ENCODE measurements at places on chromosomes 16 and 17.

DNA sequence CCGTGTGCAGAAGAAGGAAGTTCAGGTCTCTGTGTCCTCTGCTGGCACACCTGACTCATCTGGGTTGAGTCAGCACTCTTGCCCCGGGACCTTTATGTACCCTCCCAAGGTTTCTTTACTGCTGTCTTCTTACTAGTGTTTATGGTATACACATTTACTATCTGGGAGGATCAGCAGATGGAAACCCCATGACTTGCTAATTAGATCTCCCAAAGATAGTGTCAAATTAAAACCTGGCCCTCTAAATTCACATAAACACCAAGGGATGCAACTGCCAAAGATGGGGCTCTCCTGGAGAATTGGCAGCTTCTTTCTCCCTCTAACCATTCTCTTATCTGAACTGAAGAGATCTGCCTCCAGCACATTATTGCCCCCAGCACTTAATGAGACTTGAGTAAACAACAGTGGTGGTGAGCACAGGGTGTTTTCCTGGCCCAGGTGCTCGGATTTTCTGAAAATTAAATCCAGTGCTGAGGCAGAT lies 718.1 kb upstream of the SOX9 start:
- DNase-seq: no peak

GRCh38 chr17:56431736-56432135 lies 161.8 kb upstream of the NOG start:
- no peak for DNase-seq

DNA sequence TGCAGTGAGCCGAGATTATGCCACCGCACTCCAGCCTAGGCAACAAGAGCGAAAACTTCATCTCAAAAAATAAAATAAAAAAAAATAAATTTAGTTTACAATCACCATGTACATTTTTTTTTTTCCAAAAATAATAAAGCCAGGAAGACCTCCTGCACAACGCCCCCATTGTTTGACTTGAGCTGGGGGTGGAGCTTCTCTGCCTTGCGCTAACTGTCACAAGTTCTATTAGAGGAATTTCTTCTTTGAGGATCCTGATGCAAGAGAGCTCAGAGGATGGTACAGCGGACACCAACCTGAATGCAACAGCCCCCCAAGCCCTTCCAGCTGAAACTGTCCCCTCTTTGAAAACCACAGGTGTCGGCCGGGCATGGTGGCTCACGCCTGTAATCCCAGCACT lies 24.9 kb upstream of the CBX4 start:
- DNase-seq: no peak

GRCh38 chr16:22962905-22963304 lies 148.9 kb downstream of the HS3ST2 start:
- DNase-seq: no peak

DNA sequence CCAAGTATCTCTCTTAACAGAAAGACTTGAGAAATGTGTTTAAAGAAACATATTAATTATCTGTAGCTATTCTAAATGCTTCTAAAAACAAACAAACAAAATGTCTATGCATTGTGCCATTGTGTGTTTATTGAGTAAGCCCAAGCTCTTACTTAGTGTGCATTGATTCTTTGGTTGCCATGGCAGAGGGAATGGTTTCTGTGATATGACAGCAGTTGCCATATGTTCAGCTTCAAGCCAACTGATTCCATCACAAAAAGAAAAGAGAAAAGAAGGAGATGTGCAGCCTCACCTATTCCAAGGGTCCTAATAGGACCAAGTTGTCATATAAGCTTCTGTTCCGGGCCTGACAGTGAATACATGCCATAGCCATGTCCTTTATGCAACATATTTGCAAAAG lies 457.5 kb downstream of the TOX3 start:
- DNase-seq: no peak

DNA sequence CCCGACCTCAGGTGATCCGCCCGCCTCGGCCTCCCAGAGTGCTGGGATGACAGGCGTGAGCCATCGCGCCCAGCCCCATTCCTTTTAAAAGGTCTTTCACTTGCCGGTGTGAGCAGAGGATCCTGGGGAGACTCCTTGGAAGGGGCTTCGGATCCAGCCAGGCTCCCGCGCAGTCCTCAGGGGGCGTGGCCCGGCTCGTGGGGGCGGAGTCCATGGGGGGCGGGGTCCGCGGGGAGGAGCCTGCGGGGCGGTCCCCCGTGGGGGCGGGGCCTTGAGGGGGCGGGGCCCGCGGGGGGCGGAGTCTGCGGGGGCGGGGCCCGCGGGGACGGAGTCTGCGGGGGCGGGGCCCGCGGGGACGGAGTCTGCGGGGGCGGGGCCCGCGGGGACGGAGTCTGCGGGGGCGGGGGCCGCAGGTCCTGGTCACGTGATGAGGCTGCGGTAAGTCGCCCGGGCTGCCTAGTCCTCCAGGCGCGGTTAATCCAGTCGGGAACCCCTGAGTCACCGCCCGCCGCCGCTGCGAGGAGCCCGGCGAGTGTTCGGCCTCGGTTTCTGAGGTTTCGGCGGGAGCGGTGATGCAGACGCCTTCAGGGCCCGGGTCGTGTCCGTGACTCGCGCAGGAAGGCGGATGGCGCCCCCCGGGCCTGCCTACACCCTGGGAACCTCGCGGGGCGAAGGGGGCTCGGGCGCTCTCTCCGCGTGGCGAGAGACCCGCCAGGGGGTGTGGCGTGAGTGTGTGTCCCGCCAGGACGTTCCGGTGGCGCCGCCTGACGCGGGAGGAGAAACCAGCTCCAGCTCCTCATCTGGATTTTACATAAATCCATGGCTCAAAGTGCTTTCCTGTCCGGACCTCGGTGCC lies 23.6 kb upstream of the ABR start:
- peak; percentile 49 for DNase-seq

DNA sequence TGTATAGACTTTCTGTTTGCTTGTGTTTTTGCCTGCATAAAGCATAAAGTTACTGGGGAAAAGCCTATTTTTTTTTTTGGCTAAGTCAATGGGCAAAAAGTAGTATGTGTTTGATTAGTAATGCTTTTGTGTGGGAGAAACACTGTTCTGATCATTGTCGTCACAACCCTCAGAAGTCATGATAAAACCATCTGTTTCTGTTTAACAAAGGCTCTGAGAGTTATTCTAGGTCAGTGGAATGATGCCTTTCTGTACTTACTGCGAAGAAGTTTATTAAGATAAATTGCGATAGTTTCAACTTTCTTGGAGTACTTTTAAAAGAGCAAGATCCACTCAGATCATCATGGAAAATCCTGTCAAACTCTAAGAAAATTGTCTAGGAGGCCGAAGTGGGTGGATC lies 80.9 kb downstream of the PRKCA start:
- no peak for DNase-seq

DNA sequence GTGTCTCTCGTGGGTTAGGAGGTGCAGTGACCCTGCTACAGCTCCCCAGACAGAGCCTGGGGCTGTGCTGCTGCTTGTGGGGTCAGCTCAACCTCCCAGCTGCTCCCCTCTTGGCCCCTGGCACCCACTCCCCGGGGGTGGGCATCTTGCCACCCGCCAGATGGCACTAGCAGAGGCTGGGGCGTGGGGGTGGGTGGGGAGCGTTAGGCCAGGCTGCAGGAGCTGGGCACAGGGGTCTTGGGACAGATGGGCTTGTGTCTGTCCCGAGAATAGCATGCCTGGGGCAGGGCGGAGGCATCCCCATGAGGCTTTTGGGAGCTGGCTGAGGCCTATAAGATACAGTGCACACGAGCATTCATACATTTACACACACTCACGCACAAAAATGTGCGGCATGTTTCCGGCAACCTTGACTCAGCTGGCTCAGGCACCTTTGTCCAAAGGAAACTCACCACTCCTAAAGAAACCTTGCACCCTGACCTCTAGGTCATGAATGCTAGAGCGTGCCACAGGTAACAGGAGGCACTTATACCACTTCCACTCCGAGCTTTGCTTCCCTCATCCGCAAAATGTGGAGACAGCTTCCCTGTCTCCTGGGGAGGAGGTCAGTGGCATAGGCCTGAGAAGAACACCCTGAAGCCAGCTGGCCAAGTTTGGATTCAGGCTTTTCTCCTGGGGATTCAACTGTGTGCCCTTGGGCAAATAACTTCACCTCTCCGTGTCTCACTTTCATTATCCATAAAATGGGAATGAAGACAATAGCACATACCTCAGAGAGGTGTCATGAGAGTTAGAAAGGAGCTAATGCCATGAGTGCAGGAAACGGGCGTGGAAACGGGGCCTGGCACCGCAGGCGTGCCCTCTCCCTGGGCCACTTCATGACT lies 78.9 kb upstream of the LHX1 start:
- DNase-seq: no peak

GRCh38 chr17:14760212-14760611 lies 459.3 kb downstream of the HS3ST3B1 start:
- no peak for DNase-seq

DNA sequence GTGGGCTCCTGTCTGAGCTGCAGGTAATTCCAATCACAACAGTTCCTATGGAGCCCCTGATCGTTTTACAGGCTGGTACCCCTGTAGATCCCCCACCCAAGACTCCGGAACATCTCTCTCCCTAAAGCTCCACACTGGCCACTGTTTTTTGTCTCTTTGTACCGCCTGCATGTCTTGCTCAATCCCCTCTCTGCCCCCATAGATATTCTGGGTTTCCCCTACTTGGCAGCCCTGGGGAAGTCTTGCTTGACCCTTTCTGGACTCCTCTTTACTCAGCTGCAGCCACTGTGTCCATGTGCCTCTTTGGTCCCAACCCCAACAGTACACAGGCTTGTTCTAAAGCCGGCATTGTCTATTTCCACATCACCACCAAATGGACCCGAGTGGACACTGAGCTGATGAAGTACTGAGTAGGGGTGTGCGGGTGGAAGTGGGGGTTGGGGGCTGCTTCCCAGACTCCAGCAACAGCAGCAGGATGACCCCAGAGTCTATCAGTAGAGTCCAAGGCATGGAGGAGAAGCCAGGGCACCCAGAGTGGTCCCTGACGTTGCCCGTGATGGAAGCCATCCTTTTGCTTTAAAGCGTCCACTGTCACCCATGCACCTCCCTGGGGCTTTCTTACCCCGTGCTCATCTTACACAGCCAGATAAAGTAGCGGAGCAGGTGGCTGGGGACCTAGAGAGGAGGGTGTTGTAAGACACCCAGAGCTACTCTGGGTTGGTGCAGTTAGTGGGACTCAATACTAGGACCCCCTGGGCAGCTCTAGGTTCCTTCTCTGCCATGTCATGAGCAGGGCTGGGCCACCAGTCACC lies 6.4 kb downstream of the CD300LB start:
- no peak for DNase-seq

DNA sequence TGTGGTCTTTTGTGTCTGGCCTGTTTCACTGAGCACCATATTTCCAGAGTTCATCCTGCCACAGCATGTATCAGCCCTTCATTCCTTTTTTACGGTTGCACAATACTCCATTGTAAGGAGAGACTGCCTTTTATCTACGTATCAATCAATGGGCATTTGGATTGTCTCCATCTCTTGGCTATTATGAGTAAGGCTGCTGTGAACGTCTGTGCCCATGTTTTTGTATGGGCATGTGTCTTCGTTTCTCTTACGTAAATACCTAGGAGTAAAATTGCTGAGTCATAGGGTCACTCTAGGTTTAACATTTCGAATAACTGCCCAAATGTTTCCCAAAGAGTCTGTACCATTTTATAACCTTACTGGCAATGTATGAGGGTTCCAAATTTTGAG lies 202.8 kb upstream of the FOXF1 start:
- no peak for DNase-seq

DNA sequence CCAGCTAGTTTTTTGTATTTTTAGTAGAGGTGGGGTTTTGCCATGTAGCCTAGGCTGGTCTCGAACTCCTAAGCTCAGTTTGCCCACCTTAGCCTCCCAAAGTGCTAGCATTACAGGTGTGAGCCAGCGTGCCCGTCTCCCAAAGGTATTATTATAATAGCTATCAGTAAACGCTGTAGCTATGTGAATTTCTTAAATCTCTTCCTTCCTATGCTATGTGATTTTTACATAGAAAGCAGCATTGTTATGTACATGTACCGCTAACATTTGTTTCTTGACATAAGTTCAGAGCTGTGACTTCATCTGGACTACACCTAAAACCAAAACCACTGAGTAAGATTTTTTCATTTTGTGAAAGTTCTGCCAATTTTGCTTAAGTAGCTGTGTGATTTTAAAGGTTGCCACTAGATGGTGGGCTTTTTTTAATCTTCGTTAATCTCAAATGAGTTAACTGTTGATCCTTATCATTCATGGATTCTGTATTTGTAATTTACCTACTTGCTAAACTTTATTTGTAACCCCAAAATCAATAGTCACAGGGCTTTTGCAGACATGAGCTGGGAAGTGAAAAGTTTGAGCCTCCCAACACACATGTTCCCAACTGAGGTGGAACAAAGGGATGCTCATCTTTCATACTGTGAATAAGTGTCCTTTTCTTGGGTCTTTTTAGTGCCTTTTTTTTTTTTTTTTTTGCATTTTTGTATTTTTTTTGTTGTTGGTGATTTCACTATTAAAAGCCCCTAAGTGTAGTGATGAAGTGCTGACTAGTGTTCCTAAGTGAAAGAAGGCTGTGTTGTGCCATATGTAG lies 21.9 kb downstream of the PRKAR1A start:
- DNase-seq: no peak

Measured in mucosa of gallbladder (tissue), 1 donor.